ENCODE measurements at places on chromosomes 7 and 10.

GRCh38 chr10:132022241-132022640, 40.5 kb upstream of the BNIP3 start:
- no peak for DNase-seq

DNA sequence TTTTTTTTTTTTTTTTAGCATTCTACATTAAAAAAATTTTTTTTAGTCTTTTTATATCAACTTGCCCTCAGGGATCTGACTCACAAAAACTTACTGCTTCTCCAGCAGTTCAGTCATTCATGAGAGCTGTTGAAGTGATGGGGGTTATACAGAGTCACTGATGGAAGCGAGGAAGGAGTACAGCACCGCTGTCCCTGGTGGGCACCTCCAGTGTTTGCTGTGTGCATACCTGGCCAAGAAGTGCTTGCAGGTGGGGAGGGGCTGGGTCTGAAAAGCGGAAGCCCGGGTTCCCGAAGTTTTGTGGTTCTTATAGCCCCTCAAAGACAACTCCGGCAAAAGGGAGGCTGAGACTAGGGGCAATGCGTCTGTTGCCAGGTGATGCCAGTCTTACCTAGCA, 46.2 kb downstream of the MINDY4 start:
- DNase-seq: no peak

DNA sequence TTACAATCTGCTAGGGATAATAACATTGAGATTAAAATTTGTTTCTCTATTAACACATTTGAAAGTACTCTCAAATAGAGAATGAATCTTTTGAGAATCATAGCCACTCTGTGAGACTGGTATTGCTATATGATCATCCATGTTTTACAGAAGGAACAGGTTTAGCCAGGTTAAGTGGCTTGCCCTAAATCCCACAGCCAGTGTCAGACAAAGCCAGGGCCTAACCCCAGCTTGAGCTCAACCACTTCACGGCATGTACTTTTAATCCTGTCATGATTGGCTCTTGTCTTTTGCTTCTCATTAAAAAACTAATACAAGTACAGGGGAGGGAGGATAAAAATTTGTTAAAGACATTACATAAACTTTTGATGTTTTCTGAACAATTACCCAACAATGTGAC, 3.8 kb upstream of the ZNRF2 start:
- no peak for DNase-seq

- no peak for DNase-seq
Measured at GRCh38 chr7:119711104-119711503, 561.9 kb upstream of the KCND2 start.

GRCh38 chr10:6204063-6204340, 1.3 kb downstream of the PFKFB3 start:
- peak; percentile 58 for DNase-seq

DNA sequence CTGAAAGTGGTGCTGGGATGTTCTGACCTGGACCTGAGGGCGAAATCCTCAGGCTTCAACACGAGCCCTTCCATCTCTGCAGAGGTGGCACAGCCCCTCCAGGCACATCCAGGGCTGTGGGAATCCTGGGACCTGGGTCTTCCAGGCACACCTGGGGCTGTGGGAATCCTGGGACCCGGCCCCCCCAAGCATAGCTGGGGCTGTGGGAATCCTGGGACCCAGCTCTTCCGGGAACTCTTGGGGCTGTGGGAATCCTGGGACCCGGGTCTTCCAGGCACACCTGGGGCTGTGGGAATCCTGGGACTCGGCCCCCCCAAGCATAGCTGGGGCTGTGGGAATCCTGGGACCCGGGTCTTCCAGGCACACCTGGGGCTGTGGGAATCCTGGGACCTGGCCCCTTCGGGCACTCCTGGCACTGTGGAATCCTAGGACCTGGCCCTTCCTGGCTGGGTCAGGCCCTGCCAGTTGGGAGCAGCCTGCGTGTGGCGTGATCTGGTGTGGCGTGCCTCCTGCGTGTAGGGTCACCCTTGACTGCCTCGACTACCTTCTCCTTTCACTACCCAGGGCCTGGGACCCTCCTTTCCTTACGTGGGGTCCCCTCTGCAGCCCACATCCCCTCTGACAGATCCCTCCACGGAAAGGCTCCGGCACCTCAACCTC, 124.0 kb downstream of the WDR37 start:
- no peak for DNase-seq

GRCh38 chr7:18016547-18017444, 10.8 kb downstream of the PRPS1L1 start:
- no peak for DNase-seq

GRCh38 chr7:67875558-67875957, 878.9 kb downstream of the TYW1 start:
- DNase-seq: no peak

DNA sequence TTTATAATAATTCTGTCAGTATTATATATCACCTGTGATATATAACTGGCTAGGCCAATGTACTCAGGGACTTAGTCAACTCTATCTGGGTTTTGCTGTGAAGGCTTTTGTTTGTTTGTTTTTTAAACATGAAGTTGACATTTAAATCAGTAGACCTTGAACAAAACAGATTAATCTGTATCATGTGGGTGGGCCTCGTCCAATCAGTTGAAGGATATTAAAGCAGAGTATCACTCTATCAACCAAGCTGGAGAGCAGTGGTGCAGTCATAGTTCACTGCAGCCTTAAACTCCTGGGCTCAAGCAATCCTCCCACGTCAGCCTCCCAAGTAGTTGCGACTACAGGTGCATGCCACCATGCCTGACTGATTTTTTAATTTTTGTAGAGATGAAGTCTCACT, 870.2 kb downstream of the TYW1 start:
- DNase-seq: no peak

- DNase-seq: no peak
Measured at GRCh38 chr7:156540619-156541165, 99.9 kb upstream of the RNF32 start.

DNA sequence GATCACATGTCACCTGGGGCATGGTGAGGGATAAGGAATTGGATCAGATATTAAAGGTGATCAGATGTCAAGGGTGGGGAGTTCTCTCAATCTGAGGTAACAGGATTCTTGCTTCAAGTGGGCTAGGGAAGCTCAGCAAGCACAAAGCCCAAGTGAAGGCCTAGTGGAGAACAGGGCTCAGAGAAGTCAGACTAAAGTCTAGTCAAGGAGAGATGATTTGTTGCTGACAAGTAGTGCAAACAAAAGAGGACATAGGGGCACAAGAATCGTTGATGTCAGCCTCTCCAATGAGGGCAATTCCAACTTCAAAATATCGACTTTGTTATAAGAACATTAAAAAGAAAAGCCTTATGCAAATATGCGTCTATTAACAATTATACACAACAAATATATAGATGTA, 852.8 kb upstream of the CELF2 start:
- no peak for DNase-seq

Data from right kidney (tissue), 9 donors.